ENCODE measurements at places on chromosomes 5 and 9. TPM values are rescaled to one million over a fixed set of nuclear protein-coding genes. Genes with fewer than 3 reads are reported as not detected.

Gene SPATA31E1
- total RNA-seq = 0.19 TPM

Gene FOXD4L3
- 0.23 TPM for total RNA-seq

Gene KIF4B
- total RNA-seq = 0.27 TPM

DNA sequence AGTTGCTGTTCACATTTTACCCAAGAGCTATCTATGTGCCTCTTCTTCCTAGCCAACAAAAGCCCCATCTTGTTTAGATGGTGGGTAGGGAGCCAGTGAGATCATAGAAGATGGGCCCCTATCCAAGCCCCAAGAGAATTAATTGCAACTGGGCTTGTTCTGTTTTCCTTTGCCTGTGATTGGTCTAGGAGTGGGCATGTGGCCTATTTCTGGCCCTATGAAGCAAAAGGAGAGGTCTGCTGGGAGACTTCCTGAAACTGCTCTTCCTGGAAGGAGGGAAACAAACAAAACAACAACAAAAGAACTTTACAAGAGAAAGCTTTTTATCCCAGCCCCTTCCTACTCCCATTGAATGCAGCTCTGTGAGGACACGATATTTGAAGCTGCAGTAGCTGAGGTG lies 32.5 kb upstream of the ALDOB start:
- ATAC-seq = no peak

Gene THG1L
- total RNA-seq = 24.6 TPM

- no peak for ATAC-seq
These were observed 169.4 kb downstream of the TRPM3 start for GRCh38 chr9:70951749-70952727.
